GM23338 (cell line): ENCODE measurements at places on chromosomes 5 and 9.

- no peak for DNase-seq
Measured at GRCh38 chr9:131980267-131981016, 99.2 kb downstream of the MED27 start.

DNA sequence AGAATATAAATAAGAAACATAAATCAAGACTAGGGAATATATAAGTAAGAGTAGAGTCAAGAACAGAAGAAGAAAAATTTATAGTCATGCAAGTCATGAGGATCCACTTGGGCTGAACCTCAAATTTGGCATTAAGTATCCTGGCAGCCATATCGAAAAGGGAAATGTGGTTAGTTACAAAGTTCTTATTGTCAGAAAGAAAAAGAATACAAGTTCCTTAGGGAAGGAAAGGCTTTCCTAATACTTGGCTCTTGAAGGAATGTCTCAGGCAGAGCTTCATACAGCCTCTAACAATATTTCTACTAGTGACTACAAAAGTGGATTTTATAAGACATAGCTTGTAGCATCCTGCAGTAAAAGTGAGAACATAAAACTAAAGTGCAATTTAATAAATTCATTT, 45.4 kb downstream of the TMEM252 start:
- no peak for DNase-seq

GRCh38 chr5:150801117-150801927, 22.8 kb downstream of the SMIM3 start:
- peak; percentile 86 for DNase-seq

DNA sequence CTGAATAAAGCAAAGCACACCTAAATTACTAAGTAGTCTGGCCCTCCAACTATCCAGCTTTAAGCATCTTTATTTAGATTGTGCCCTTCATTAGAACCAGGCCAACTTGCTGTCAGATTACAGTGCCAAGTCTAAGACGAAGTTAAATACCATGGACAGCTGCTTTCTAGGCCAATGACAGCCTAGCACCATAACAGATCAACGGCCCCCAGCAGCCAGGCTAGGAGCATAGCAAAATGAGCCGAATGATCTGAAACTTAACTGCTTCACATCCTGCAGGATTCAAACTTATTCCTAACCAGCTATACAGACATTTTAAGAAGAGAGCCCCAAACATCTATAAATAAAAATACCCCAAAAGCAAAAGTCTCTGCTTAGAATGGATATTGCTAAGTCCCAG, 6.8 kb downstream of the SLC24A2 start:
- peak; percentile 50 for DNase-seq

- no peak for DNase-seq
Measured at GRCh38 chr9:127686461-127687393, 20.1 kb upstream of the CFAP157 start.

DNA sequence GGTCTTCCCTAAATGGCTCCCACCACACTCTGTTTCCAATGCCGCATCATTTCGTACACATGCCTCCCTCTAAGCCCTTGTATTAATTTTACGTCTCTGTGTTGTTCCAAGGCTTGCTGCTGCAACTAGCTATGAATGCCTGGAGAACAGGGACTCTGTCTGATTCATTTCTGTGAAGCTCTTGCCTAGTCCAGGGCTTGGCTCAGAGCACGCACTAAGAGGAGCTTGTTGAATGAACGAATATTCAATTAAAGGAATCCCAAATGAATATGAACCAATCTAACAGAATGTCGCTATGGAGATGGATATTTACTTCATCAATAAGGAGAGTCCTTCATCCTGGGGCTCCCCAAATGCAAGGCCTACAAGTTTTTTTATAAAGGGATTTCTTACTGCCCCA, 55.3 kb downstream of the TGFBR1 start:
- DNase-seq: no peak

- DNase-seq: no peak
Measured at GRCh38 chr5:34516166-34516565, 140.0 kb upstream of the RAI14 start.
